ENCODE measurements at places on chromosomes 3 and 15.

GRCh38 chr15:91967935-91968606, 114.6 kb downstream of the SLCO3A1 start:
- DNase-seq = peak; percentile 9

- no peak for DNase-seq
These were observed 324.8 kb downstream of the FEZF2 start for GRCh38 chr3:62048577-62048976.

DNA sequence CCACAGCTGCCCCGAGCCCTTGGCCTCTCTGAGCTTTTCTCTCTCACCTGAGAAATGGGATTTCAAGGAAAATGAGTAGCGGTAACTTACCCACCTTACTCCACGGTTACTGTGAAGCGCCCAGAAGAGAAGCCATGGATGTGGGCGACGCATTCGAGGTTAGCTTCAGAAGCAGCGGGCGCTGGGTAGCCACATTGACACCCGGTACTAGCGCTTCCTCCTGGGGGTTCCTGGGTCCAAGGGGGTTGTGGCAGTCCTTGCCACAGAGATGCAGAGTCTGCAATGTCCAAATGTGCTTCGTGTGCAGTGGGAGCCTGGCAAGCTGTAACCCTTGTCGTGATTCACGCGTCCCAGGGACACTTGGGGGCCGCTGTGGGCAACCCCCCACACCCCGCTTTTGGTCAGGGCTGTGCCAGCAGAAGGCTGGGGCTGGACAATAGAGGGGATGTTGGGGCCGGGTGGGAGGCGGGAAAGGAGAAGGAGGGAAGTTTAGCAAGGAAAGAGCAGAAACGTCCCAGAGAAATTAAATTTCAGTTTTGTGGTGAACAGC, 41.4 kb upstream of the FURIN start:
- DNase-seq = no peak

DNA sequence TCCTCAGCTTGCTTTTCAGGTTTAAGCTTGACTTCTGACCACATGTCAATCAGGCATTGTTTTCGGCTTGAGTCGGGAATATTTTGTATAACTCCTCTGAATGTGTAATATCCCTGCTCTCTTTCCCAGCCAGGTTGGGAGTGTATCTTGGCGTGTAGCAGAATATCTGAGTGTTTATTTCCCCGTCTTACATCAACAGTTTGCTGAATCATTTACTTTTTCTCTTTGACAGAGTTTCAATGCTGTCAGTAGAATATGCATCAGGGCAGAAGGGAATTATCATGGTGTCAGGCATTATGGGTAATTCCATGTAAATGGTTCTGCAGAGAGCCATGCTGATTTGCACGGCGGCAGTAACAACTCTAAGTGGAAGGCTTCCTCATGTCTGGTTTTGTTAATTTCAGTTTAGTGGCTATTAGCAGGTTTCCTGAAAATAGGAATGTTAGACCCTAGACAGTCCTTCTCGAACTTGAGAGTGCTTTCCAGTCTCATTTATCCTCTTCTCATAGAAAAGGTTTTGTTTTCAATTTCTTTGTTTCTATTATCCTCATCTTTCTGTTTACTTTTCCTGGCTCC, 566.3 kb downstream of the AGBL1 start:
- DNase-seq = no peak

- no peak for DNase-seq
These were observed 25.6 kb upstream of the TRIM59 start for GRCh38 chr3:160475153-160475552.

DNA sequence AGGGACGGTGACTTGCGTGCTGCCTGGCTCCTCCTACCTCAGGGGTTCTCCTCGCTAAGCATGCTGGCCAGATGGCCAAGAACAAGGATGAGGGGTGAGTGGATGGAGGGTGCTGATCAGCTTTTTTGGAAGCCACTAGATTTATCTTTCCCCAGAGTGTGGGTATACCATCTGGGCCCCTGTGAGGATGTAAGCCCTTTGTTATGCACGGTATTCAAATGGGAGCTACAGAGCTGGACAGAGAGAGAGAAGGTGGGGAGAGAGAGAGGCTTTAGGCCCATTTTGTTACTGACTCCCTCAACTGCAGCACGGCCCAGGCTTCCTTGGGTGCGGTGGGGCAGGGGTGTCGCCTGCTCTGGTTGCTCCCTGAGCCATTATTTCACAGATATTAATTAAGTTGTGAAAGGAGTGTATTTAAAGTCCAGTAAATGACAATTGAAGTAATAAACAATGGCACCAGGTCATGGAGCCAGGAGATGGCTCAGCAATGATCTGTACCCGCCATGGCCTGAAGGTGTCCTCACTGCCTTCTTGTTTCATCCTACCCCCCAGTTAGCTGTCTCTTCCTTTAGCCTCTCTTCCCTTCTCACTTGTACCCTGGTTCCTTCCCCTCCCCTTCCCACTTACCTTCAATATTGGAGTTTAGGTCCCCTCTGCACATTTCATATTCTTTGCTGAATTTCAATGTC, 158.0 kb downstream of the CLSTN2 start:
- DNase-seq = peak; percentile 8

GRCh38 chr15:95693917-95694316, 636.6 kb upstream of the NR2F2 start:
- no peak for DNase-seq

DNA sequence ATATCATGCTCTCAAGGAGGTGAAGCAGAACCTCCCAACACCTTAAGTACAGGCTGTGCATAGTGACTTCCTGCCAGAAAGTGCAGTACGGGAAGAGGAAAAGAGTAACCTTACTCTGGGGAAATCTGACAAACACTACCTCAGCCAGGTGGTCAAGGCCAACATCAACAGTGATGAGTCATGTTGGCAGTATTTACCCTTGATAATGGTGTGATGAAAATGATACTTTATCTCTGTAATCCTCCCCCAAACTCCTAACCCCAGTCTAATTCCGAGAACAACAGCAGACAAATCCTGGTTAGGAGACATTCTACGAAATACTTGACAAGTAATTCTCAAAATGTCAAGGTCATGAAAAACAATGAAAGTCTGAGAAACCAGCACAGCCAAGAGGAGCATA, 26.5 kb downstream of the ANKDD1A start:
- peak; percentile 93 for DNase-seq

DNA sequence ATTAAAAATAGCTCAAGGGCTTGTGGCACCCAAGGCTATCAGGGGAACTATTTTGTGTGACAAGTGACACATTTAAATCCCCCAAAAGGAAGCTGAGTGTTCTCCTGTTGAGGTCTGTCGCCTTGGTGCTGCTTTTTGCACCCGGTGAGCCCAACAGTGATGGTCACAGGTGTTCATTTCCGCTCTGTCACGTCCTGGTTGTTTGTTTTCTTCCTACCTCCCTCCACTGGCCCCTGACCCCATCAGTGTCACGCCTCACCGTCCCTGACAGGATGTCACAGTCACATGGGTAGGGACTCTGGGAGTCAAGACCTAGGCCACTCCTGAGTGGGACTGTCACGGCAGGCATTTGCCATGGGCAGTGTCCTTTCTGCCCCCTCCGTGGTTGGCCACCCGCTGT, 11.2 kb downstream of the SLCO3A1 start:
- DNase-seq = peak; percentile 53

GRCh38 chr3:126518779-126519177, 1.2 kb upstream of the UROC1 start:
- no peak for DNase-seq

GRCh38 chr3:138434276-138434874, at the start of gene ESYT3:
Gene ESYT3 (plus strand): TSS chr3:138434616. CDS start chr3:138434799, 183 bp downstream.
- DNase-seq = peak; percentile 97

DNA sequence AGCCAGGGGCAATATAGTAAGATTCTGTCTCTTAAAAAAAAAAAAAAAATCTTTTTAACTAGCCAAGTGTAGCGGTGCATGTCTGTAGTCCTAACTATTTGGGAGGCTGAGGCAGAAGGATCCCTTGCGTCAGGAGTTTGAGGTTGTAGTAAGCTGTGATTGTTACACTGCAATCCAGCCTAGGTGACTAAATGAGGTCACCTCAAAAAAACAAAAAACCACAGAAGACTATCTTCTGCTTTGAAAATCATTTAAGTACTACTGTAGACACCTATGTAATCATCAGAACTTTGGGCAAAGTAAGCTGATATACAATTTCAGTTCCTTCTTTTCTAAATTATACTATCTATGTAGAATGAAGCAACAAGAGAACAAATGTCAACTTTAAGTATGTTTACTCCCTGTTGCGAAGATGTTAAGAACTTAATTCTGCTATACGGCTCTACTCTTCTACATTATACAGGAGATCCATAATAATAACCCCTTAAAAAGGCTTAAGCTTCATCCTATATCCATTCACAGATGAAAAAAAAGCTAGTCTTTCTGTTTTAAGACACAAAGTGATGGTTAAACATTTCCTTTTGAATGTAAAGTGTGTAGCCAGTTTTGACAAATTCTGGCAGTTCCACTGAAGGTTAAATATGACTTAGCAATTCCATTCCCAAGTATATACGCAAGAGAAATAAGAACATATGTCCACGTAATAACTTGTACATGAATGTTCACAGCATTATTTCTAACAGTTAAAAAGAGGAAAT, 15.2 kb downstream of the DAZL start:
- DNase-seq = no peak

- DNase-seq = no peak
These were observed 6.1 kb downstream of the PTX3 start for GRCh38 chr3:157442729-157443128.

DNA sequence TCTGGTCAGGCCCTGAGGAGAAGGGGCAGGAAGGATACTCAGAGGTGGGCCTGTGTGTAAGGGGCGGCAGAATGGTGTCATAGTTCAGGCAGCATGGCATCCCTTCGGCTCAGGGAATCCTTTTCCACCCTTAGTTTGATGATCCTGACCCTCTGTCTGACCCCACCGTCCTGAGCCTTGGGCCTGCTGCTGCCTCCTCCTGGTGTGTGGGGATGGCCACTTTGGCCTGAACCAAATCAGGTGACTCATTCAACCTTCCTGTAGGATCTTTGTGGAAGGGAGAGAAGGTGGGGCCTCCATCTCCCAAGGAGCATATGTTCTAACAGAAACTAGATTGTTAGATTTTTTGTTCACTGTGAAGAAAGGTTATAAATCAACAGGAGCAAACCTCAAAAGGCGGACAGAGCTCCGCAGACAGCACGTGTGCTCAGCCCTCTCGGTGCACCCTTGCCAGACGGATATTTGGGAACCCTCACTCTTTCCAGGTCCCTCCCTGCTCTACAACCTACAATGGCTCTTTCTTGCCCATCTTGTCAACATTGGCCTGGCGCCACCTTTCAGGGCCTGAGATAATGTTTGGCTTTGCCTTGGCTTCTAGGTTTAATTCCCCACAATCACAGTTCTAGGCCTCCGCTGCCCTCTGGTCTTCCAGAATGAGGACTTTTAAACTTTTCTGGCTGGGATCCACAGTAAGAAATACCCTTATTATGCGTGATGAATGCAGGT, 21.7 kb downstream of the THSD4 start:
- no peak for DNase-seq

GRCh38 chr3:14210843-14211594, 32.4 kb downstream of the LSM3 start:
- no peak for DNase-seq

DNA sequence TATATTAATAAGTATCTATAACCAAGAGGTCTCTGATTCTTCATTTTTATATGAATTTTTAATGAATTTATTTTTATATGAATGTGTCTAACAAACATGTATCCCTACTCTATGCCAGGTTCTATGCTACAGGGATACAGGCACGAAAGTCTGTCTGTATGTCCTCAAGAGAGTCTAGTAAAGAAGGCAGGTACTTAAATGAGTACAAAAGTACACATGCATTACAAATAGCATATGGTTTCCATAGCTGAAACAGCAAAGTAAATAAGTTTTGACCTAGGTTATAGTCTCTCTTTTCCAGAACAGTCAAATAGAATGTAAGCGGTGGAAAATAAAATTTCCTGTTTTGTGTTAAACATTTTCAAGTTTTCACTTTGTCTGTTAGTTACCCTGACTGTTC, 13.3 kb upstream of the ABHD10 start:
- DNase-seq = no peak

DNA sequence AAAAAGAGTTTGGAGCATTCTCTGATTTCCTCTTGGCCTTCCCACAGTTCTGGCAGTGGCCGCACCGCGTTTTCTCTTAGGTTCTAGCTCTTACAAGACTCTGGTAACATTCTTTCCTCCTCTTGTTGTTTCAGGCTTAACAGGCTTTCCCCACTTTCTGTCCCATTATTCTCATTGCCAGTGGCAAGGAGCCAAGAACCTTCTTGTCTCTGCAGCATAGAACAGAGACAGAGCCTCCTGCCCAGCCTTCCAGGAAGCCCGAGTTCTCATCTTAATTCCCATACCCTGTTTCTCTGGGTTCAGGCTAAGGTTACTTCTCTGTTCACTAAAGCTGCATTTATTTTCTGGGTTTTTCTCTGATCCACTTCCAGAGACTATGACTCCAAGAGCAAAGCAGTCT, 61.1 kb downstream of the DUT start:
- DNase-seq = no peak

GRCh38 chr3:988785-989184, 104.0 kb upstream of the CNTN6 start:
- DNase-seq = no peak

- no peak for DNase-seq
These were observed 20.8 kb downstream of the MUC4 start for GRCh38 chr3:195790901-195791300.

DNA sequence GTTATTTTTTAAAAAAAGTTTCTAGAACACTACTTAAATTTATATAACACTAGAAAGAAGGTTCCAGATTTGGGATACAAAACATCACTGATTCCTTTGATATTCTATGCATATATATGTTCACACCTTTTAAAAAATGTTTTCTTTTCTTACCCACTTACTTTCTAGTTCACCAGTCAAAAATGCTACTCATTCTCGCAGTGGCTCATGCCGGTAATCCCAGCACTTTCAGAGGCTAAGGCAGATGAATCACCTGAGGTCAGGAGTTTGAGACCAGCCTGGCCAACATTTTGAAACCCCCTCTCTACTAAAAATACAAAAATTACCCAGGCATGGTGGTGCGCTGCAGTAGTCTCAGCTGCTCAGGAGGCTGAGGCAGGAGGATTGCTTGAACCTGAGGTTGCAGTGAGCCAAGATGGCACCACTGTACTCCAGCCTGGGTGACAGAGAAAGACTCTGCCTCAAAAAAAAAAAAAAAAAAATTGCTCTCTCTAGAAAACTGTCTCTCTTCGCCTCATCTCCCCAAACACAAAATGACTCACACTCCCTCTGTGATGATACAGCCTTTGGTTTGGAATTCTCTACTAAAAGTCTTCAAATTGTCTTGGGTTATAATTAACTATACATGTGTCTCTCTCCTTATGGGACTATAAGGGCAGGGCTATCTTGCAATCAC, 52.6 kb upstream of the TGFBR2 start:
- DNase-seq = no peak

DNA sequence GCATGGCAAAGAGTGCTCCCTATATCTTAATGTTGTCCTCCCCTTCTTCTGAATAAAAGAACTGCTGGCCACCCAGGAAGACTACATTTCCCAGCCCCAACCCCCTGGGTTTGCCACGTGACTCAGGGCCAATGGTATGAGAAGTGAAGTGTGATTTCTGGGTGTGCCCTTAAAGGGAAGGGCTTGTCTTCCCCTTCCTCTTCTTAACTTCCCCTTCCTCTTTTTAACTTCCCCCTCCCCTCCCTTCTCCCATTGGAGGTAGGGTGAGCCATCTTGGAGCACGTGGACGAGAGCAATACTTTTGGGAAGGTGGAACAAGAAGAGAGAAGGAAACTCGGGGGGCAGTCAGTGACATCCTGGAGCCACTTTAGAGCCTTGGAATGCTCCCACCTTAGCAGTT, 6.8 kb upstream of the KBTBD12 start:
- DNase-seq = no peak

- DNase-seq = no peak
These were observed 262.3 kb upstream of the RASGRP1 start for GRCh38 chr15:38826880-38827279.
